Right lobe of liver (tissue), 6 donors: ENCODE measurements at places on chromosomes 4 and X. TPM values are rescaled to one million over a fixed set of nuclear protein-coding genes. Genes with fewer than 3 reads are reported as not detected.

GRCh38 chr4:139844057-139844456, 178.4 kb downstream of the MGST2 start:
- H3K4me3 ChIP-seq: no peak overlapping the region
- no peaks in the 10 kb centered on the region for H3K36me3 ChIP-seq
- DNase-seq: no peak
- H3K27me3 ChIP-seq: no peaks in the 10 kb centered on the region
- no peak overlapping the region for H3K27ac ChIP-seq

DNA sequence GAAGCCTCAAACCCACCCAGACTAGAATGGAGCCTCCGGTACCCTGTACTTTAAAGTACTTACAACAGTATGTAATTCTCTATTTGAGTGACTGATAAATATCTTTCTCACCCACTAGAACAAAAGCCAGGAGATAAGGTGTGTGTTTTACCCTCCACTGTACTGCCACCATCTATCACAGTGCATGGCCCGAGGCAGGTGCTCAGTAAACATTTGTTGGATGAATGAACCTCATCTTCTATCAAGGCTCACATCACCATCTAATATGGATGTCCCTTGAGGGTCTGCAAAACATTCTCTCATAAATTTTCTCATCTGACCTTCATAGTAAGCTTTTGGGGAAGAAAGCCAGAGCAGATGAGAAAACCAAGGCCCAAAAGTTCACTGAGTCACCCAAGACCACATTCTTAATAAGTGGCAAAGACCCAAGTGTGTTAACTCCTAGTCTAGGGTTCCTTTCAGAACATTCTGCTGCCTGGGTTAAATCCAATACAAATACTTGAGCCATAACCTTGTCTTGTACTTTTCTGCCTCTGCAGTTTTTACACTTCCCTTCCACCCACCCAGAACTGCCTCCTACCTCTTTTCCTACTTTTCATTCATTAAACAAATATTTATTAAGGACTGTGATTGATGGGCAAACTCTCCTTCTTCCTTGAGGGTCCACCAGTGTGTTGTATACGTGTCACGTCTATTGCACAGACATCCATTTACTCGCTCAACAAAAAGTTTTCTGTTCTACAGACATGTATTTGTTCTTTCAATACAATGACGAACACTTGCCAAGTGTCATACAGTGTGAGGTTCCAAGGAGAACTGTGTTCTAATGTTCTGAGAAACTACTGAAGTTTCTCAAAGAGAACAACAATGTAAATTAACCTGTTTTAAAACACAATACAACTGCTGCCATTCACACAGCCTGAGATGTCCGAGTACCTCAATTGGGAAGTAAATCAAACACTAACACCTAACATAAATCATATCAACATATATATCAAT, 35.7 kb downstream of the APBB2 start:
- no peak overlapping the region for H3K27ac ChIP-seq
- H3K4me1 ChIP-seq: peaks cover 21% of the 10 kb centered on the region
- no peak for DNase-seq
- H3K4me3 ChIP-seq: no peak overlapping the region
- H3K36me3 ChIP-seq: no peaks in the 10 kb centered on the region
- H3K27me3 ChIP-seq: no peaks in the 10 kb centered on the region

Gene HTATSF1
- total RNA-seq: 12.6 TPM

GRCh38 chr4:105990933-105991332, 95.7 kb downstream of the NPNT start:
- H3K36me3 ChIP-seq: no peaks in the 10 kb centered on the region
- no peak overlapping the region for H3K4me3 ChIP-seq
- DNase-seq: peak; percentile 61
- no peaks in the 10 kb centered on the region for H3K4me1 ChIP-seq

Gene RIPPLY1
- total RNA-seq: 1.7 TPM

Gene SMR3B
- not detected for total RNA-seq

Gene PASD1
- not detected for total RNA-seq

DNA sequence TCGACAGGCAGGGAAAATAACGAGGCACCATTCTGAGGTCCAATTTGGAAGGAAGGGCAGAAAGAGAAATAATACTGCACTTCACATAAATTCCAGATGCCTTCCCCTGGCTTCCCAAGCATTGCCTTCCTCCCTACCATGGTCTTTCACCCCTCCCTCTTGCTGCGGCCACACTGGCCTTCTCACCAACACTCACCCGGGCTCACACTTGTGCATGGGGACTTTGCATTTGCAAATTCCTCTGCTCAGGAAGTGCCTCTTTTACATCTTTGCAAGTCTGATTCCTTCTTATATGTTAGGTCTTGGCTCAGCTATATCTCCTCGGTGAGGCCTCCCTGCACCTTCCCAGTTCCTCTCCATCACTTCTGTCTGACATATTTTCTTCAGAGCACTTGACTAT, 199.4 kb downstream of the CHIC2 start:
- H3K4me3 ChIP-seq: no peak overlapping the region
- H3K27me3 ChIP-seq: no peaks in the 10 kb centered on the region

DNA sequence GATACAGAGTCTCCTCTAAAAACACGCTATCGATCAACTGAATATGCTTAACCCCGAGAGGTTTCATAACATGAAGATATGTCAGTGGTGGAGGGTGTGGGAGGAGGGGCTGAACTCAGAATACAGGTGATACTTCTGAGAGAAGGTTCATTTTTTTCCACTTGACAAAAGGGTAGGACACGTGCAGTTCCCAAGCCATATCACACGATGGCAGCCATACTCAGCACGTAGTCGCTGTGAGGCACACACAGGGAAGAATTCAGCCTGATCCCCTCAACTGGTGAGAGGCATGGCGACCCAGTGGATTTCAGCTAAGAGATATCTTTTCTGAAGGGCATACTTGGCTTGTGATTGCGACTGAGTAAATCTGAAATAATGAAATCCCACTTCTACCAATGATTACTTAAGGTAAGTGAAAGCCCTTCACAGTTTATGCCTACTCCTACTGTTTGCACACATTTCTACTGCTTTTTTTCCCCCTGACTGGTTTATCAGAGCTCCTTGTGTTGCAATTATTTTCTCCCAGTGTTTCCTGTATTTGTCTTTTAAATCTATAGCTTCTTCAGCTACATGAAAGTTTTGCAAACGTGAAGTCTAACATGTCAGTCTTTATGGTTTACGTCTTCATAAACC, 133.1 kb downstream of the CORIN start:
- no peaks in the 10 kb centered on the region for H3K36me3 ChIP-seq
- peak overlapping the region; percentile 86 for H3K27ac ChIP-seq
- DNase-seq: peak; percentile 49
- no peaks in the 10 kb centered on the region for H3K4me1 ChIP-seq

Gene PPP4R3C
- total RNA-seq: not detected

- no peak overlapping the region for H3K4me3 ChIP-seq
- H3K27ac ChIP-seq: no peak overlapping the region
- DNase-seq: no peak
- no peaks in the 10 kb centered on the region for H3K4me1 ChIP-seq
- H3K36me3 ChIP-seq: no peaks in the 10 kb centered on the region
These were observed 53.1 kb downstream of the CASP3 start for GRCh38 chr4:184596044-184596616.

GRCh38 chr4:36823199-36823967, 421.2 kb upstream of the NWD2 start:
- H3K36me3 ChIP-seq: no peaks in the 10 kb centered on the region
- H3K4me3 ChIP-seq: no peak overlapping the region
- no peak overlapping the region for H3K27ac ChIP-seq
- DNase-seq: no peak

DNA sequence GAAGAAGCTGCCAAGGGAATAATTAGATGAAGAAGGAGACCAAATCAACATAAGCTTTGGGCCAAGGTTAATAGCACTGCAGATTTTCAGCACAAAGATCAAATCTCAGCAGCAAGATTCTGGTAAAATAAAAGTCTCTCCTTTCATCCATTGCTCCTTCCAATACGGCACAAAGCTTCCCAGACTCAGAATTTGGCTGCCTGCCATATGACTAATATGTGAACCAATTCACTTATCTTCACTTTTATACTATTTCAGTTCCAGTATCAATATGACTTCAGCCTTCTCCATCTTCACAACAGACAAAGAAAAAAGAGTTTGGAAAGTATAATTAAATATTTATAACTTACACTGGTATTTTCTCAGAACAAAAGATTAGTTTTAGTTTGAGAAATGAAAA, 978.3 kb upstream of the GRID2 start:
- no peak for DNase-seq
- no peaks in the 10 kb centered on the region for H3K4me1 ChIP-seq
- H3K4me3 ChIP-seq: no peak overlapping the region
- H3K27me3 ChIP-seq: no peaks in the 10 kb centered on the region
- no peaks in the 10 kb centered on the region for H3K36me3 ChIP-seq
- H3K27ac ChIP-seq: no peak overlapping the region

Gene SRPK3
- total RNA-seq: not detected

Gene MAPK10
- 1.9 TPM for total RNA-seq

GRCh38 chr4:41072021-41072777, 142.1 kb downstream of the APBB2 start:
- DNase-seq: no peak
- peaks cover under 1% of the 10 kb centered on the region for H3K4me1 ChIP-seq
- H3K36me3 ChIP-seq: no peaks in the 10 kb centered on the region
- H3K27me3 ChIP-seq: no peaks in the 10 kb centered on the region
- no peak overlapping the region for H3K27ac ChIP-seq
- H3K4me3 ChIP-seq: no peak overlapping the region

GRCh38 chr4:119233191-119233590, 20.7 kb downstream of the USP53 start:
- no peaks in the 10 kb centered on the region for H3K36me3 ChIP-seq
- no peaks in the 10 kb centered on the region for H3K4me1 ChIP-seq
- no peak overlapping the region for H3K4me3 ChIP-seq
- DNase-seq: no peak

Gene GYPB
- not detected for total RNA-seq

- no peak overlapping the region for H3K4me3 ChIP-seq
- H3K27me3 ChIP-seq: no peaks in the 10 kb centered on the region
- no peaks in the 10 kb centered on the region for H3K4me1 ChIP-seq
- DNase-seq: no peak
- H3K27ac ChIP-seq: no peak overlapping the region
- H3K36me3 ChIP-seq: no peaks in the 10 kb centered on the region
These were observed 552.9 kb upstream of the PABPC4L start for GRCh38 chr4:134754301-134755019.

Gene IQSEC2
- 1.9 TPM for total RNA-seq

- H3K4me3 ChIP-seq: no peak overlapping the region
- no peaks in the 10 kb centered on the region for H3K4me1 ChIP-seq
- no peak for DNase-seq
- no peaks in the 10 kb centered on the region for H3K27me3 ChIP-seq
- no peaks in the 10 kb centered on the region for H3K36me3 ChIP-seq
These were observed 34.8 kb downstream of the KCNE5 start for GRCh38 chrX:109590176-109590575.

DNA sequence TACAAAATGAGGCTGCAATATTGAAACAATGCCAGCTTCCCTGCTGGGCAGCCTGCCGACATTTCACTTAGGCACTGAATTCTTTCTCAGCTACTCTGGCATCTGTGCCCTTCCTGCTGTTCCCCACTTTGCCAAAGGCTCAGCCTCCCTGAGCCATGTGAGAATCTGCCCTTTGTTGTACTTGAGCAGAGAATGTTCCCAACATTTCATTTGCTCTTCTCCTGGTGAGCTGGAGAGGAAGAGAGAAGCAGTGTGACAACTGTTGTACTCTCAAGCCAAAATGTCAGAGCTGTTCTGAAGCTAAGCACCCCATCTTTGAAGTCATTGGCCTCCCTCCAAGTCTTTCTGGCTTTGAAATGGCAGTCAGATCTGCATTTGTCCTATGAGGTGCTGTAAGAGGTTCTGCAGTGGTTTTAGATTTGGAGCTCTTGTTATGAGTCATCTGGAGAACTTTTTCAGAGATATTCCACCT, 32.5 kb downstream of the LANCL3 start:
- no peak overlapping the region for H3K27ac ChIP-seq
- no peaks in the 10 kb centered on the region for H3K4me1 ChIP-seq
- H3K4me3 ChIP-seq: no peak overlapping the region
- no peaks in the 10 kb centered on the region for H3K27me3 ChIP-seq
- DNase-seq: no peak

Gene CENPI
- 0.13 TPM for total RNA-seq

- no peak overlapping the region for H3K27ac ChIP-seq
- no peaks in the 10 kb centered on the region for H3K4me1 ChIP-seq
- no peaks in the 10 kb centered on the region for H3K36me3 ChIP-seq
- no peaks in the 10 kb centered on the region for H3K27me3 ChIP-seq
These were observed 259.4 kb upstream of the PCDH7 start for GRCh38 chr4:30460818-30461217.

Gene GPR143
- total RNA-seq: 0.26 TPM

GRCh38 chr4:123880631-123881030, 484.0 kb downstream of the SPRY1 start:
- no peak for DNase-seq
- H3K4me3 ChIP-seq: no peak overlapping the region
- no peaks in the 10 kb centered on the region for H3K27me3 ChIP-seq
- no peak overlapping the region for H3K27ac ChIP-seq
- no peaks in the 10 kb centered on the region for H3K4me1 ChIP-seq
- no peaks in the 10 kb centered on the region for H3K36me3 ChIP-seq

- no peaks in the 10 kb centered on the region for H3K27me3 ChIP-seq
- no peak overlapping the region for H3K4me3 ChIP-seq
- DNase-seq: no peak
- H3K4me1 ChIP-seq: no peaks in the 10 kb centered on the region
- H3K36me3 ChIP-seq: no peaks in the 10 kb centered on the region
- H3K27ac ChIP-seq: no peak overlapping the region
These were observed 60.2 kb downstream of the SEPSECS start for GRCh38 chr4:25100021-25100555.

- no peaks in the 10 kb centered on the region for H3K4me1 ChIP-seq
- no peaks in the 10 kb centered on the region for H3K36me3 ChIP-seq
- no peak overlapping the region for H3K27ac ChIP-seq
- DNase-seq: no peak
- no peak overlapping the region for H3K4me3 ChIP-seq
- H3K27me3 ChIP-seq: no peaks in the 10 kb centered on the region
These were observed 21.5 kb upstream of the GTPBP6 start for GRCh38 chrX:340121-340520.

DNA sequence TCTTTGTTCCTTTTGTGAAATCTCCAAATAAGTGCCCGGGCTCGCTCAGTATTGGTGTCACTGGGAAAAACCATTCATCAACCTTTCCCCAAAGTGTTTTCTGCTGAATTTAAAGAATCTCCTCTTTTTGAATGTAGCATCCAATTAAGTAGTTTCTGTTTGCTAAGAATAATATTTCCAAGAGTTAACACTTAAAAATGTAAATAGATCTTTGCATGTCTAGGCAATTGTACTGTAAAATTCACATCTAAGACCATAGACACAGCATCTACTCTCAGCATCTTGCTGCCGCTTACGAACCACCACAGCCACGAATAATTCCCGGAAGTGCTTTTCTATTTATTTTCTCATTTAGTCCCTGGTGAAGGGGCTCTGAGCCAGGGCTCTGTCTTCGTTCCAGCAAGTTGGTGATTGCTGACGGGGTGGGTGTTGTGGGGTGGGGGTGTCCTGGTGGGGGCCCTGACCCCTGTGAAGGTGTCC, 1.4 kb downstream of the NSG1 start:
- no peaks in the 10 kb centered on the region for H3K36me3 ChIP-seq
- H3K4me3 ChIP-seq: no peak overlapping the region
- H3K27me3 ChIP-seq: no peaks in the 10 kb centered on the region
- H3K27ac ChIP-seq: no peak overlapping the region
- no peaks in the 10 kb centered on the region for H3K4me1 ChIP-seq

GRCh38 chrX:69503782-69504625, at the start of gene NALF2:
TSS of gene NALF2 (plus strand) at chrX:69504326. CDS start at chrX:69505283, 957 bp downstream.
- H3K4me3 ChIP-seq: peak within 1 kb of the TSS; percentile 43
- H3K36me3 ChIP-seq: no peaks in the 10 kb centered on the region
- no peak within 1 kb of the TSS for H3K27ac ChIP-seq
- no peaks in the 10 kb centered on the region for H3K27me3 ChIP-seq
- peak; percentile 75 for DNase-seq
